KG1 (cell line): ENCODE measurements at places on chromosomes 13 and 19.

DNA sequence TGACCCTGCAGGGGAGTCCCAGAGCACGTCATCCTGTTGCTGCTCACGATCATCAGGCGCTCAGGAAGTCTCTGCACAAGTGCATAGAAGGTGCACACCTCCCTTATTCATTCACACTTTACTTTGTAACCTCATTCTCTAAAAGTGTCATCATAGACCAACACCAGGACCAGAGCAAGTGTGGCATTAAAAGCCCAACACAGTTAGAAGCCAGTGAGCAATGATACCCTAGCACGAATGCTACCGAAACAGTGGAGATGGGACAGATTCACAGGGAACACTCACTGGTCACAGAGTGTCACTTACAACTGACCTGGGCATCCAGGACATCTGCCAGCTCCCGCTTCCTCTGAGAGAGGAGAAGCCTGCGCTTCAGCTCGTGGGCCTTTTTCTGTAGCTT lies 17.0 kb downstream of the HAUS8 start:
- DNase-seq, result peak; percentile 1

GRCh38 chr13:36412736-36413135 lies 19.6 kb upstream of the CCNA1 start:
- no peak for DNase-seq

DNA sequence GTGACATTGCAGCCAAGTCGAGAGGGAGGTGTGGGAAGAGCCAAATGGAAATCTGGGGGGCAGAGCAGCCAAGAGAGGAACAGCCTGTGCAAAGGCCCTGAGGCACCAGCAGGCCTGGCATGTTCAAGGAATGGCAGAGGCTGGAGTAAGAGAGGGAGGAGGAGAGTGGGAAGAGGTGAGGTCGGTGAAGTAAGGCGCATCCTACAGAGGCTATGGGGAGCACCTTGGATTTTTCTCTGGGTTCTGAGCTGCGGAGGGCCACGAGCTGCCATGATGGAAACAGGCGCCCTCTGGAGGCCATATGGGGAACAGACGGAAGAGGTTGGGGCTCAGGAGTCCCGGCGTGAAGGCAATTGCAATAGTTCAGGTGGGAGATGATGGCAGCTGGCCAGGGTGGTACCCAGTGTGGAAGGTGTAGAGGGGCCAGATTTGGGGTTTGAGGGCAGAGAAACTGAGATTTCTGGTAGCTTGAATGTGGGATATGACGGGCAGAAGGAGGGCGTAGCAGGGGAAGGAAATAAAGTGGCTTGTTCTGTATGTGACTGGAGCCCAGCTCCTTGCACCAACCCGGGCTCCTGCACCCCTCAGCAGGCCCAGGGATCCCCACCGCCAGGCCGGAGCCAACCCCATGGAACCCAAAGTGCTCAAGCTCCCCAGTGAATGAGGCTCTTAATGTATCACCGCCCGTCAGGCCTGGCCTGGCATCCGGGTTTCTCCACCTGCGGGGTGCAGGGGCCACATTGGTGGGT lies 20.5 kb upstream of the STRN4 start:
- no peak for DNase-seq

GRCh38 chr13:93108111-93108601 lies 118.5 kb upstream of the GPC6 start:
- DNase-seq, result no peak

- DNase-seq, result no peak
Observed at GRCh38 chr19:46674416-46675178, 13.6 kb upstream of the DACT3 start.

DNA sequence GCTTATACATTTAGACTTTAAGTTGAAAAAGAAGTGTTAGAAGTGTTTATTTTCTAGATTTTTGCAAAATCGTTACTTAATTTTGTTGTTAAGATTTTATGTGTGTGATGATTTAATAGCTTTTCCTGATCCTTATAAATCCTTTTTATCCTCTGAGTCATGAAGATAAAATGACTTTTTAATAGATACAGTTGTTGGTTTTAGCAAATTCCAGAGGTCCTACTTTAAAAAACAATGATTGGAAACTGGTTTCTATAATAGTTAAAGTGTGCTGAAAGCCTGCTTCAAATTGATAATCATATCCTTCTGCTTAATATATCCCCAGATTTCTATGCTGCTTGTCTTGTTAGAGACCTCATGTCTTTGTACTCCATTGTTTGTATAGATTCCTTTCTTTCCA lies 39.0 kb downstream of the RNASEH2B start:
- no peak for DNase-seq

DNA sequence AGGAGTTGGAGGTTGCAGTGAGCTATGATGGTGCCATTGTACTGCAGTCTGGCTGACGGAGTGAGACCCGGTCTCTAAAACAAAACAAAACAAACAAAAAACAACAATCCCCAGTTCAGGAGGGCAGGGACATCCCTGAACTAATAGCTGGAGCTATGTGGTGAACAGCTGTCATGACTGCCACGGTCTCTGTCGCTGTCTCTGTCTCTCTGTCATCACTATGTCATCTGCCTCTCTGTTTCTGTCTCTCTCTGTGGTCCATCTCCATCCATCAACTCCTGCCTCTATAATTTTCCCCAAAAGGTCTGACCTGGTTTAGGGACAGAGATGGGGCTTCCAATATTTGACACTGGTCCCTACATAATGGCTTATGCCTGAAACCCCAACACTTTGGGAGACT lies 7.4 kb downstream of the ITPKC start:
- no peak for DNase-seq

- no peak for DNase-seq
Observed at GRCh38 chr13:97843189-97843588, 110.3 kb upstream of the IPO5 start.

DNA sequence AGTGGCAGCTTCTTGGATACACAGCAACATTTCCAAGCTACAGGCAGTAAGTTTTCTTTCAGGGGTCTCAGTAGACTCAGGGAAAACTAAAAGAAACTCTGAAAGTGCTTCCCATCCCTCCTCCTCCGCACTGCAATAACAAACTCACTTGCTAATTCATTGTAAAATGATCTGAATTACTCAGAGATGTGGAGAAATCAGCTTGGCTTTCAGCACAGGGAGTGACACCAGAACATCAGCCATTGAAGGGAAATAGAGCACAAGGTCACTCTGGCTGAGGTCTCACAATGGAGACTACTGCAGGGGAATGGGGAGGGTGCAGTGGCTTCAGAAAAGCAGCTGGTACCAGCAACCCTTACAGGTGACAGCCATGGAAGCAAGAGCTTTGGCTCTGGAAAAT lies 137.3 kb upstream of the SERP2 start:
- DNase-seq, result no peak
